CD8-positive, alpha-beta T cell (primary cell): ENCODE measurements at places on chromosomes 2 and 18.

GRCh38 chr2:99747842-99748241, 258.0 kb upstream of the REV1 start:
- no peak for DNase-seq

GRCh38 chr2:55106148-55106547, 55.9 kb upstream of the RTN4 start:
- DNase-seq = no peak

DNA sequence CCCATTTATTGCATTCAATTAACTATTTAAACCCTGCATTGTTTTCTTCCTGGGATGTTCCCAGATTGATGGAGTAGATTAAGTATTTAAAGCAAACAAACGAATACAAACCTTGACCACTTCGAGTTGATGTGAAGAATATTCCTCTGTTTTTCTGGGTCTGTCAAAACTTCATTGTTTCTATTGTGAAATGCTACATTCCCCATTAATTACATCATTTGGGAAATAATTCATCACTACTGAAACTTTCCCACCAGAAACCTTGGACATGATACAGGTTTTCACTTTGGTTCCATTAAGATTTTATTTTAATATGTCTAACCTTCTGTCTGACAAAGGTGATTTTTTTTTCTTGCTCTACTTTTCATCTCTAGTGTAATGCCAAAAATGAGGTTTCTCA, 365.1 kb upstream of the ETAA1 start:
- DNase-seq = no peak

GRCh38 chr2:100704711-100705110, 115.2 kb upstream of the NPAS2 start:
- DNase-seq = no peak
